ENCODE measurements at places on chromosomes 3 and 15.

- DNase-seq: peak; percentile 52
Observed at GRCh38 chr3:19947549-19948225, 790 bp downstream of the RAB5A start.

DNA sequence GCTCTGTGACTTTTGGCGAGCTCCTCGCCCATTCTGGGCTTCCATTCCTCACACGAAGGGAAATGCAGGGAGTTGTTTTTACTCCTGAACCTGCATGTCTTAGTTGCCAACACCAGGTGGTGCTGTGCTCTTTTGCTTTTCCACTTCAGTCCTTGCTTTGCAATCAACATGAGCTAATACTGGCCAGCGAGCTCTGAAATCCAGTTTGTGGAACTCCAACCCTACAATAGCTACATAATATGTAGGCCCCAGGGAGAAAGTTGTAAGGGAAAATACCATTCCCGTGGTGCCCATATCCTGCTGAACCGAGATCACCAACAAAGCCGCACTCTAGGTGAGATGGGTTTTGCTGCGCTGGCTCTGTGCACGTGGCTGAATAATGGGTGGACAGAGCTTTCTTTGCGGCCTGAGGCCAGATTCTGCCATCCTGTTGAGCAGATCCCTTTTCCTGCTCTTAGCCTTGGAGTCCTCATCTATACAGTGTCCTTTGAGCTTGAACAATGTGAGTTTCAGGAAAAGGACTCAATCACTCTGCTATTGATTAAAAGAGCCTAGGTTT lies 25.0 kb downstream of the LSM3 start:
- DNase-seq: peak; percentile 75

DNA sequence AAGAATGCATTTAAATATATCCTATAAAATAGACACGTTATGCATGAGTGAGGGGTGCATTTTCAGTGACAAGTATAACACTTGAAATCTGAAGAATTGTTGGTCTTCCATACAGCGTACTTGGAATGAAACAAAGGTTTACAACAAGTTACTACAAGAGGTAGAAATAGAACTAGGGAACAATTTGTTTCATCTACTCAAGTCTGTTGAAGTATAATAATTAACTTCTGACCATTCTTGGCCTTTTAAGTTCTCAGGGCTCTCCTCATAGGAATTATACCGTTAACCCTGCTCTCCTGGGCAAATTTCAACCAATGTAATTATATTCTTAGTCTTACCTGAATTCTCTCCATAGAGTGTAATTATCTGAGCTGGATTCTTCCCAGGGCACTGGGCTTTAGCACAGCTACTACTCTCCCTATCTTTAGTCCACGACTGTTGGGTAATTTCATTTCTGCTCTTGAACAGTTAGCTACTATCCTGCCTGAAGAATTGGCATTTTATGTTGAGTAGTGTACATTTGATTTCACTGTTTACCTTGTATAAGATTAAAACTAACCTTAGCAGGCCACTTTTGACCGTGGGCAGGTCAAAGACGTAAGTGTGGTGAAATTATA lies 100.6 kb downstream of the UBE2E2 start:
- no peak for DNase-seq

DNA sequence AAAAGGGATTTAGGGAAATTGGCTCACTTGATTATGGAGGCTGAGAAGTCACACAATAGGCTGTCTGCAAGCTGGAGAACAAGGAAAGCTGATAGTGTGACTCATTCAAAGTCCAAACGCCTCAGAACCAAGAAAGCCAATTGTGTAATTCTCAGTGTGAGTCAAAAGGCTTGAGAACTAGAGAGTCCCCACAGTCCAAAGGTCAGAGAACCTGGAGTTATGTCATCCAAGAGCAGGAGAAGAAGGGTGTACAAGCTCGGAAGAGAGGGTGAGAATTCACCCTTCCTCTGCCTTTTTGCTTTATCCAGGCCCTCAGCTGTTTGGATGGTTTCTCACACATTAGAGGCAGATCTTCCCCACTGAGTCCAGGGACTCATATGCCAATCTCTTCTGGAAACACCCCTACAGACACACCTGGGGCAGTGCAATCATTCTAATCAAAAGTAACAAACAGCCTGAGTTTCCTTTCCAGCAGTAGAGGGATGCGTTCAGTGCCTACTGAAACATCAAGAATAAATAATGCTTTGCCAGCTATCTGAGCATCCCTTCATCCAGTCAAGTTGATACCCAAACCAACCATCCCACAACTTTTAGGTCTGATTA lies 271.5 kb downstream of the SATB1 start:
- no peak for DNase-seq

DNA sequence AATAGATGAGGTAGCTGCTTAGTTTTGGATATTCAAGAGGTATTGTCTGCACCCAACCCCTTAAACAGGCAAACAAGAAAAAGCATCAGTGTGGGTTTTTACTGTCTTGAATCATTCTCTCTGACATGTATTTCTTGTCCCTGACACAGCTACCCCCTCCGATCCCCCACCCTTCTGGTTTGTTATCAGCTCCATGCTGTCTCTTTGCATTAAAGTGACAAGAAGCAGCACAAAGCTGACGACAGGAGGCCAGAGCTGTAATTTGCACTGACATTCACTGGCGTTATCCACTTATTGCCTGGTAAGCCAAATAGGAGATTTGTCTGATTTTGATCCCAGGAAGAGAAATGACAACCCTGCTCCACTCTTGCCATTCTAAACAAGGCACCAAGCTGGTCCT lies 83.3 kb upstream of the SNRK start:
- DNase-seq: no peak

DNA sequence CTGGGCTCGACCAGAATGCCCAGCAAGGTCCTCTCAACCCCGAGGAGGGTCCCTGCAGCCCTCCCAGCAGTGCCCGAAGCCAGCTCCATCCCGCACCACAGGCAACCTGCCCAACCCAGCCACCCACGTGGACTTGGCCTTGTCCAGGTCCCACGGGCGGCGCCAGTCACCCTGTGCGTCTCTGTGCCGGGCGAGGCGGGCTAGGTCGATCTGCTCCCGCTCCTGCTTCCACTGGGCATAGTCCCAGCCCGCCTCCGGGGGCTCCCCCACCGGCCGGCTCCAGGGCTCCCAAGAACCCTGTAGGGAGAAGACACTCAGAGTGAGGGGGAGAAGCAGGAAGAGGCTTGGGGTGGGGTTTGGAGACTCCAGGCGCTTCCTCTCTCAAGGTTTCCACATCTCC lies 3.1 kb downstream of the CCDC9B start:
- DNase-seq: no peak

GRCh38 chr15:24916305-24917009 lies 38.3 kb upstream of the SNRPN start:
- no peak for DNase-seq

DNA sequence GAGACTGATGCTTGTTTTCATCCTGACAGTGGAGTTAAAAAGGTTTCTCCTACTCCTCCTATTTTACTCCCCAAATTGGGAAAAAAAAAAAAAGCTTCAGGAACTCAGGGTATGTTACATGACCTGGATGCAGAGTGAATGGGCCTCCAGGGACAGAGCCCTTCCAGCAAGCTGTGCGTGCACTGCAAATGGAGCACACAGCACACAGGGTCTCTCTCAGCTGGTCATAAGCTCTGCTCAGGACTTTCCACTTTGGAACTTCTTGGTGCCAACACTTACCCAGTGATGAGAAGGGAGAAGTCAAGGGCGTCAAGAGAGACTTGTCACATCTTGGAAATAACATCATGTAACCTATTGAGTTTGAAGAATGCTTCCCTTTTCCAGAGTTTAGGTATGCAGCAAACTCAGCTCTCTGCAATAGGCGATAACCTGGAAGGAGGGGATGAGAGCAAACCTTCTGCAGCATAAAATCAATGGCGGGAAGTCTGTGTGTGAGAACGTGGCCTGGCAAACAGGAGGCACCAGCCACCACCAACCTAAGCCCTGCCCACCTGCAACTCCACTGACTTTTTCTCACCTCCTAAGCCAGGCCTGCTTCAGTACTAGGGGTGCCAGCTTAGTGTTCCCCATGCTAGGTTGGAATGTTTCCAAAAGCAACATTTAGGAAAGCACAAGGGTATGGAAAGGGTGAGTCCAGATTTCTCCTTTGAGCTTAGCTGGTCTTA lies 39.8 kb downstream of the MYZAP start:
- DNase-seq: no peak

GRCh38 chr3:16171009-16171408 lies 3.5 kb upstream of the GALNT15 start:
- DNase-seq: no peak
